ENCODE measurements at places on chromosomes 1 and 21.

- no peak for DNase-seq
These were observed 11.8 kb upstream of the SDHB start for GRCh38 chr1:17065666-17066065.

DNA sequence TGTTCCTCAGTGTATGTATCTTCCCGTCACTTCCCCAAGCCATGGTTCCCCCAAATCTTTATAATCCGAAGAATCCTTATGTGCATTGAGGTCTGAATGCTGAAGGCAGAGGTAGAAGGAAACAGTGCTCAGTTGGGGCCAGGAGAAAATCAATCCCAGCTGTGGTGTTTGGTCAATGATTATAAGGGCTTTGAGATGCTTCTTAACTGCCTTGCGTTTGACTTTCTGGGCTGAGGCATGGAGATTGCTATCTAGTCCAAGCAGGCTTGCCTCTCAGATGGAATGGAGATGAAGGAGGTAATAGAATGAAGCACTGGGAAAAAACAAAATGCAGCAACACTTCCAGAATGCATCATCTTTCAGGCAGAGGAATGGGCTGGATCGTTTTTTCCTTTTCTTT lies 3.6 kb upstream of the MAP1LC3C start:
- no peak for DNase-seq

DNA sequence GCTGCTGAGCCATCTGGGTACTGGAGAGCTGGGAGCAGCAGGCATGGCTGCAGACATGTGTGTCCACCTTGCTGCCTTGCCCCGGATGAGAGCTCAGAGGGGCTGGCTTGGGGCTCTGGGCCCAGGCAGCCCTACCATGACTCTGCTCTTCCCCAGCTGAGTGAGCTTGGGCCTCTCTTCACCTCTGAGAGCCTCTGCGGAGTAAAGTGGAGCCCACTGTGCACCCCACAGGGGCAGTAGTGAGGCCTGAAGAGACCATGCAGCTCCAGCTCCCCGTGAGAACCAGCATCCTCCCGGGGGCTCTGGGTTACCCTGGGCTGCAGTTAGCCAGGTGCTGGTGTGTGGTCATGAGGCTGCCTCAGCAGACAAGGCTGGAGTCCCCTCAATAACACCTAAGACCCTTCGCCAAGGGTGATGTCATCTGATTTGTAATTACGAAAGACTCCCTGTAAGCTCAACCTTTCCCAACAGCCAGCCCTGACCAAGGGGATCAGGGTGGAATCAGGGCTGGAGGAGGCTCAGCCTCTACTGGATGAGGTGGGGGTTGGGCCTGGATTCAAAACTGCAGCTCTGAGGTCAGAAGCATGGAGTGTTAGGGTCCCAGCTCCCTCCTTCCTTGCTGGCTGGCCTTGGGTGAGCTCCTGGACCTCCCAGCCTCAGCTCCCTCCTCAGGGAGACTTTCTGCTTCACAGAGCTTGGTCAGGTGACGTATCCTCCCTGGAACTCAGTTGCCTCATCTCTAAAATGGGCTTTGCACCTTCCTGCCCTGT lies 308.0 kb downstream of the MATN1 start:
- DNase-seq = no peak

- DNase-seq = peak; percentile 23
These were observed 7.8 kb downstream of the CASZ1 start for GRCh38 chr1:10788592-10789006.

DNA sequence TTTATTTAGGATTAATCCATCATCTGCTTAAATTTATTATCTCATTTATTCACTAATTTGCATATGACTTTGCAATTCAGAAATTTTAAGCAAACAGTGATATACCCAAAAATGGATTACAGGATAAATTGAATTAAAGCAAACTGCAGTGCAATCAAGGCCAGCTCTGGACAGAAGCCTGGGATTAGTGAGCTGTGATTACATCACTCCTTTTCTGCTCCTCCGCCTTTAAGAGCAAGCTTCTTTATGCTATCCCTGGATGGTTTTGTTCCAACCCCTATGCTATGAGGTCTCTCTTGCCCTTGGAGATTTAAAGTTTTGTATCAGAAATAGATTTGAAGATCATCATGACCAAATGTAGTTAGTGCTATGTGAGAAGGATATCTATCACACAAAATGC lies 32.6 kb downstream of the GPR52 start:
- no peak for DNase-seq

DNA sequence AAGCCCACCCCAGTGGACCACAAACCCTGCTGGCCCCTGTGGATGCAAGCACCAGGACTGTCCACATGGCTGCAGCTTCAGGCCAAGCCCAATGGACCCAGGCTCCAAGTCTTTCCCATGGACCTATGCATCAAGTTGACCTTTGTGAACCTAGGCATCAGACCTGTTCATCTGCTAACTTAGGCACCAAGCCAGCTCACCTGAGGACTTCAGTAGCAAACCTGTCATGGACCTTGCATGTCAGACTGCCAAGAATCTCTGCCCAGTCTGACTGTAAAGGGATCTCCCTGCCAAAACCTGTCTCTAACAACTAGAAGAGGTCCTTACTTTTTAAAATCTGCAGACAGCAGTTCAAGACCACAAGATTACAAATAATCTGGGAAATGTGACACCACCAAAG lies 37.8 kb downstream of the FMO3 start:
- DNase-seq = no peak

DNA sequence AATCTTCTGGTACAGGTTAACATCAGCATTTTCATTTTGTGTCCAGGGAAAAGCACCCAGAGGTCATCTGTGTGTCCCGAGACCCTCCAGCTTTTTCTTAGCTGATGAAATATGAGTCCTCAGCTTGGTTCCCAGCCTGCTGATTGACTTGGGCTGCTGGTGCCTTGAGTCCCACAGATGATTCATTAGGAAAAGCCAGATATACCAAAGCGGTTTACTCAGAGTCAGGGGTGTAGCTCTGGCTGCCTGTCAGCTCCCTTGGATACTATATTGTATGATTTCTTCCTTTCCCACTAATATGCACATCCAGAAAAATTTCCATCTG lies 43.7 kb upstream of the MAB21L3 start:
- DNase-seq = no peak

DNA sequence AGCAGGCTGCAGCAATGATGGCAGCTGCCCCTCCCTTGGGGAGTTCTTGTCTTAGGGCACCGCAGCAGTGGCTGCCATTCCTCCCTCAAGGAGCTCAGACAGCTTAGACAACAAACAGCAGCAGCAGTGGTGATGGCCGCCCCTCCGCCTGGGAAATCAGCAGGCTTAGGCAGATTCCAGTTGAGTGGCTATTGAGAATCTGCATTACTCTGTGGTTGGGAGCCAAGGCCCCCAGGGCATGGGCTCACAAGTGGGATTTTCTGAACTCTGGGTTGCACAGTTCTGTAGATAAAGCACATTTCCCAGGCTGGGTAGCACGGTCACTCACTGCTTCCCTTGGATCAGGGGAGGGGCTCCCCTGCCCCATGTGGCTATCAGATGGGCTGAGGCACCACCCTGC lies 1280.7 kb upstream of the TMPRSS15 start:
- no peak for DNase-seq

DNA sequence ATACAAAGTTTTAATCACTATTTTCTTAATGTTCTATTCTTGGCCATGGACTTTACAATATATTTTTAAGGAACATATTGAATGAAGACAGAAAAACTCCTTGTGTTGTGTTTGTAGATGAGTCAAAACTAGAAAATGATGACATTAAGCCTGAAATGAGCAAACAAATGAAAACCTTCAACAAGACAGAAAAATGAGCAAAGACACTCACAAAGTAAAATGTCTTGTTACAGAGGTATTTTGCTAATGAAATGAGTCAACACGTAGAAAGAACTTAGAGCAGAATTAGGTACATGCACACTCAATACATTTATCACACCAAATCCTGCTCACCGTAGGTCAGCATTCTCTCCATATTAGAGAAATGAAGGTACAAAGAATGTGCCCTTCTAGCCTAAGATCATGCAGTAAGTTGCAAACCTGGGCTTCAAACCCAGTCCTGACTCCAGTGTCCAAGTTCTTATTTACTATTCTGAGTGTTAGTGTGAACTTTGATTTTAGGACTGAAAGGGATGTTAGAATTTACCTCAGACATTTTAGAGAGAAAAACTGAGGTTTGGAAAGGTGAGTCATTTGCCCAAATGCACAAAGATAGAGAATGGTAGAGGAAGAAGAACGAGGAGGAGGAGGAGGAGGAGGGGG lies 133.9 kb upstream of the SGIP1 start:
- DNase-seq = no peak

DNA sequence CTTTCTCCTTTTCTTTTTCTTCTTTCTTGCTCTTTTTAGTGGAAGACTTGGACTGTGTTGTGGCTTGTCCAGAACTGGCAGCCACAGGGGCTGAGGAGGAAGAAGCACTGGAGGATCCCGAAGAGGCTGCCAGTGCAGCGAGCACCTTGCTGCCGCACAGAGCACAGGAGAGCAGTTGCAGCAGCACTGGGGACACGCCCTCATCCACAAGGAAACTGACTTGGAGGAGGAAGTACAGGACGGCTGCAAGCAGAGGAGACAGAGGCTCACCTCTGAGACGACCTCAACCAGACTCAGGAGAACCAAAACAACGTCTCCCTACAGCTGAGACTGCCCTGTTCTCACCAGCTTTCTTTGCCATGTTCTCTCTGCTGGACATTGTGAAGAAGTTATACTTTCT lies 88.9 kb downstream of the UBR4 start:
- DNase-seq = no peak

- no peak for DNase-seq
These were observed 27.2 kb downstream of the RGS1 start for GRCh38 chr1:192602757-192603156.

GRCh38 chr1:117821774-117822482 lies 107.5 kb downstream of the GDAP2 start:
- DNase-seq = no peak

DNA sequence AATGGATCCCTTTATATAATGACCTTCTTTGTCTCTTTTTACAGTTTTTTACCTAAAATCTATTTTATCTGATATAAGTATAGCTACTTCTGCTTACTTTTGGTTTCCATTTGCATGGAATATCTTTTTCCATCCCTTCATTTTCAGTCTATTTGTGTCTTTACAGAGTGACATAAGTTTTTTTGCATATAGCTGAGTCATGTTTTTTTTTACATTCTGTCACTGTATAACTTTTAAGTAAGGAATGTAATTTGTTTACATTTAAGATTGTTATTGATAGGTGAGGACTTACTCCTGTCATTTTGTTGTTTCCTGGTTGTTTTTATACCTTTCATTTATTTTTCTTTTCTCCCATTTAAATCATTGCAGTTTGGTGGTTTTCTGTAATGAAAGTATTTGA lies 402.7 kb upstream of the ADGRL2 start:
- no peak for DNase-seq
